Left ventricle myocardium inferior (tissue), 1 donor: ENCODE measurements at places on chromosomes 13 and 19. TPM values are rescaled to one million over a fixed set of nuclear protein-coding genes. Genes with fewer than 3 reads are reported as not detected.

GRCh38 chr13:40143106-40143505, 487.6 kb downstream of the COG6 start:
- H3K27ac ChIP-seq = no peak overlapping the region
- H3K27me3 ChIP-seq = no peaks in the 10 kb centered on the region
- no peak for DNase-seq
- H3K36me3 ChIP-seq = no peaks in the 10 kb centered on the region

DNA sequence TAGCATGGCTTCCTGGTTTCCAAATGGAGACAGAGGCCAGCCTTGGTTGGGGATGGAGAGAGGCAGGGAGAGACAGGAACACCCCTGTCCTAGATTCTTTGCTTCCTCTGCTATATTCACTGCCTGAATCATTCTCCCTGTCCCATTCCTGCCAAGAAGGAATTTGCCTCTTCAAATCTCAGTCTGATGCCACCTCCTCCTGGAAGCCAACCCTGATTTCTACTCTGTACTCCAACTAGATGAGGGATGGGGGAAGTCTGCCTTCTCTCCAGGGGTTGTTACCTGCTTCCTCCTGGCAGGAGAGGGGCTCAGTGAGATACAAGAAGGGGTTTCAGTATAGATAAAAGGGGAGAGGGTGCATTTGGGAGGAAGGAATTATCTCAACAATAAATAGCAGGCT, 1.3 kb upstream of the ACTL9 start:
- peaks cover 73% of the 10 kb centered on the region for H3K27me3 ChIP-seq
- no peak overlapping the region for H3K27ac ChIP-seq
- DNase-seq = no peak
- no peak overlapping the region for H3K4me3 ChIP-seq
- H3K36me3 ChIP-seq = no peaks in the 10 kb centered on the region

DNA sequence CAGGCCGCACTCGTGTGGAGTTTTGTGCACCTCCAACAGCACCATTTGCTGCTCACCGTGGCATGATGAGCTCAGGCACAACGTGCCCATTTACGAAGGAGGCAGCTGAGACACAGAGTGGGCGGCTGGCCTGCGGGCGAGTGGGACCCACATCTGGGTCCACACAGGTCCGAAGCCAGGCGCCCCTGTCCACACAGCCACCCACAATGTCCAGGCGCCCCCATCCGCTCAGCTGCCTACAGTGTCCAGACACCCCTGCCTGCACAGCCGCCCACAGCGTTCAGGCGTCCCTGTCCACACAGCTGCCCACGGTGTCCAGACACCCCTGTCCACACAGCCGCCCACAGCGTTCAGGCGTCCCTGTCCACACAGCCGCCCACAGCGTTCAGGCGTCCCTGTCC, 42.5 kb upstream of the F7 start:
- no peaks in the 10 kb centered on the region for H3K27me3 ChIP-seq
- H3K27ac ChIP-seq = no peak overlapping the region
- peaks cover 22% of the 10 kb centered on the region for H3K36me3 ChIP-seq
- H3K4me1 ChIP-seq = no peaks in the 10 kb centered on the region

DNA sequence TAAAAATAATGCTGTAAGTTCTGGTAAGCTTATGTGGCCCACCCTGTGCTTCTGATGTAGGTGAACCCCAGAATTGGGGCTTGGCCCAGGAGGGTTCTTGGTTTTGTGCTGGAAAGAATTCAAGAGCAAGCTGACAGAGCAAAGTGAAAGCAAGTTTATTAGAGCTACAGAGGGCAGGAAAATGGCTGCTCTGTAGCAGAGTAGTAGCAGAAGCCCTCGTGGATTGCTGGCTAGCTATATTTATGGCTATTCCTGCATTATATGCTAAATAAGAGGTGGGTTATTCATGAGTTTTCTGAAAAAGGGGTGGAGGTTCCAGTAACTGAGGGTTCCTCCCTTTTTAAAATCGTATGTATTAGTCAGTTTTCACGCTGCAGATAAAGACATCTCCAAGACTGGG, 20.6 kb upstream of the ZNF599 start:
- H3K27me3 ChIP-seq = peaks cover 30% of the 10 kb centered on the region
- H3K36me3 ChIP-seq = no peaks in the 10 kb centered on the region
- H3K27ac ChIP-seq = no peak overlapping the region
- no peak for DNase-seq
- H3K4me1 ChIP-seq = no peaks in the 10 kb centered on the region

DNA sequence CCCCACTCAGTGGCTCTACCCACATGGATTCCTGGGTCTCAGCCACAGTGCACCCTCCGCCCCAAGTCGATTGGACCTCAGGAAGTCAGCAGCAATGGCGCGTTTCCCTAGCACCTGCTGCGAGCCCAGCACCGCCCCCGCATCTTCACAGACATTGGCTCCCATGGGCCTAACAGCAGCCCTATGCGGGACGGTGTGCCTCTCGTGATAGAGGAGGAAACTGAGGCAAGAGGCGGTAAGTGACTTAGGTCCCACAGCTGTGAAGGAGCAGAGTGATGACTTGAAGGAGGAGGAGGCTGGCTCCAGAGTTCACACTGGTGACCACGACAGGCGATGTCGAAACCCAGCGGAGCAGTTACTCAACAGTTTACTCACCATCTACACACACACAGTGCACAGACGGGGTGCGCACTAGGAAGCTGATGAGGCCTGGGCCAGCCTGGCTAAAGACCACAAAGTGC, 104.5 kb upstream of the SOX1 start:
- H3K4me3 ChIP-seq = no peak overlapping the region
- no peaks in the 10 kb centered on the region for H3K36me3 ChIP-seq
- H3K27me3 ChIP-seq = peaks cover 40% of the 10 kb centered on the region

DNA sequence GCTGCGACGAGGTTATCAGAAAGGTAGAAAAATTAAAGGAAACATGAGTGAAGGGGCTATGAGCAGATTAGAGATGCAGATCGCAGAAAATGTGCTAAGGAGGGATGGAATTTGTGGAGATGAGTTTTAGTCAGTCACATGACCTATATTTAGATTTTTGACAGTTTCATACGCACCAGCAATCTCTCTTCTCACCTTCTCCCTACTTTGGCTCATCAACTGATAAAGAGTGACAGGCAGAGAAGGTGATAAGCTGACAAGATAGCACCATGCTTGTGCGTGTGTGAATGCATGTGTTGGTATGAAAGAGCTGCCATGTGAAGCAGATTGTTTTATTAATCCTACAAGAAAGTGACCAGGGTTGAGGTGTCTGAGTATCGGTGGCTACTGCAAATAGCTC, 252.6 kb downstream of the RAP2A start:
- no peak overlapping the region for H3K4me3 ChIP-seq
- DNase-seq = no peak
- H3K4me1 ChIP-seq = no peaks in the 10 kb centered on the region
- no peaks in the 10 kb centered on the region for H3K27me3 ChIP-seq

CYP2F1 gene
- total RNA-seq = not detected

SIGLEC8 gene
- total RNA-seq = 0.16 TPM

TJP3 gene
- total RNA-seq = not detected
